ENCODE measurements at places on chromosomes 7 and 10.

GRCh38 chr10:69317626-69318105 is 39.4 kb downstream of the HK1 start:
- no peak for DNase-seq

DNA sequence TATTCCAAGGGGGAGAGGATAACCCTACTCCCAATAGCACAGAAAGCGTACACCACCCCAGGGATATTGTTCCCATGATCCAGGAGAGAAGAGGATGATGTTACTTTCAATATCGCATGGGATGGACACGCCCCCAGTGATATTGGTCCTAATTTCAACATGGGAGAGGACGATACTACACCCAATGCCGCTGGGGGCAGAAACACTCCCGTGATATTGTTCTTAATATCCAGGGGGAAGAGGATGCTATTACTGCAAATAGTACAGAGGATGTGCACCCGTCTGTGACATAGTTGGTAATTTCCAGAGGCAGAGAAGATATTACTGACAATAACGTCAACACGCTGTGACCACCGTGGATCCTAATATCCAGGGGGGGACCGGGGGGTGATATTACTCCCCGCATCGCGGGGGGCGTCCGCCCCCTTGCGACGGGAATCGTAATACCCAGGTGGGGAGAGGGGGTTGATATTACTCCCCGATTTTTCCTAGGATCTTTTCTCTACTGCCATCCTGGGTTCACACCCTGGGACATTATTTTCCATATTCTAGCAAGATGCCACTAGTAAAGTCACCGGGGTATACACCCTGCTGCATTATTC is 16.6 kb downstream of the MEIG1 start:
- DNase-seq: no peak

- no peak for DNase-seq
These were observed 139.4 kb upstream of the PHYHIPL start for GRCh38 chr10:59037018-59037389.

- DNase-seq: no peak
These were observed 491.4 kb downstream of the PLXNA4 start for GRCh38 chr7:132084776-132085388.

DNA sequence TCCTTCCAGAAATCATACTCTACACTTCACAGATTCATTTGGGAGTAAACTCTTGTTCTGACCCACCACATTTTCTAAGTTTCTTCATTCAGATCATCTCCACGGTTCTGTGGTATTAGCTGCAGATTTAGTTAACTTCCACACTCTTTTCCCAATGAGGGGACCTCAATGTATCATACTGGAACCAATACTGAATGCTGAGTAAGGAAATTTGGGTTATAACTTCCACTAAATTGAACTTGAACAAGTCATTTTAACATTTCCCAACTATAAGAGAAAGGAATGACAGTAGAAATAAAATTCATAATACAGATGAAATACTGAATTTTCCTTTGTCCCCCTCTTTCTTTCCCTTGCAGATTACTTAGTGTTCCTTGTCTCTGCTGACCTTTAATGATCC is 131.4 kb downstream of the VPS41 start:
- DNase-seq: no peak

DNA sequence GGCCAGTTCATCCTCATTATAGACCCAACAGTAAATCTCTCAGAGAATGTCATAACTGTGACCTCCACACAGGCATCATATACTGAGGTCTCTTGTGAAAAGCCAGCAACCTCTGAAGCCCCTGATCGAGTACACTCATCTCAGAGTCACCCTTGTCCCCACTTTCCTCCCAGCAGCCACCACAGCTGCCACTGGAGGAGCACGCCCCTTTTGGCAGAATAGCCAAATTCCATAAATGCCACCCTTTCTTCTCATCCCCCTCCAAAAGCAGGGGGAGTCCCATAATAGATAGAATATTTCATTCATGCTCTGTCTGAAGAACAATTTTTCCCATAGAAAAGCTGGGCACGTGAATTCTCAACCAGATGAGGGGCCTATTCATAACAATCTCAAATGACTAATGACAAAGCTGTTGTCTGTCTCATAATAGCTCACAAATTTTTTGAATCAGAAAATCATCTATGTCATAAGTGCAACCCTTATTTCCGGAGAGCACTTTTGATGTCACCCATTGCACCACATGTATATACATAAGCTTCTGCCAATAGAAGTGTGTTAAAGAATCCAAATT is 47.4 kb downstream of the SGMS1 start:
- DNase-seq: no peak

- no peak for DNase-seq
These were observed 125.6 kb downstream of the PLXNA4 start for GRCh38 chr7:132450696-132451095.

GRCh38 chr10:31864834-31865518 is 63.7 kb downstream of the ARHGAP12 start:
- peak; percentile 9 for DNase-seq

DNA sequence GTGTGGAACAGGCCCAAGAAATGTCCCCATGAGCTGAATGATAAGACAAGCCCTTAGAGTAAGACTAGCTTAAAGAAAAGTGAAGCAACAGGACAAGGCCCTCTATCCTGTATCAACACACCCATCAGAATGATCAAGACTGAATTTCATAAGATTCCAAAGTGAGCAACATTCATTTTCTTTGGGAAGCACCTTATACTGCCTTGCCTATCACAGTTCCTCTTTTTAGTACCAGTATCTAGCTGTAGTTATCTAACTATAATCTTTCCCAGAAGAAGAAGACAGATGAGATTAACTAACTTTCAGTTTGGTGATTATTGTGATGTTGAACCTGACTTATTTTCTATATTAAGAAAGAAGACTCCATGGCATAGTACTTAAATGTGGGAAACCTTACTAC is 391.2 kb downstream of the PHTF2 start:
- no peak for DNase-seq

- no peak for DNase-seq
These were observed 488.8 kb upstream of the ZMIZ1 start for GRCh38 chr10:78579995-78580394.

DNA sequence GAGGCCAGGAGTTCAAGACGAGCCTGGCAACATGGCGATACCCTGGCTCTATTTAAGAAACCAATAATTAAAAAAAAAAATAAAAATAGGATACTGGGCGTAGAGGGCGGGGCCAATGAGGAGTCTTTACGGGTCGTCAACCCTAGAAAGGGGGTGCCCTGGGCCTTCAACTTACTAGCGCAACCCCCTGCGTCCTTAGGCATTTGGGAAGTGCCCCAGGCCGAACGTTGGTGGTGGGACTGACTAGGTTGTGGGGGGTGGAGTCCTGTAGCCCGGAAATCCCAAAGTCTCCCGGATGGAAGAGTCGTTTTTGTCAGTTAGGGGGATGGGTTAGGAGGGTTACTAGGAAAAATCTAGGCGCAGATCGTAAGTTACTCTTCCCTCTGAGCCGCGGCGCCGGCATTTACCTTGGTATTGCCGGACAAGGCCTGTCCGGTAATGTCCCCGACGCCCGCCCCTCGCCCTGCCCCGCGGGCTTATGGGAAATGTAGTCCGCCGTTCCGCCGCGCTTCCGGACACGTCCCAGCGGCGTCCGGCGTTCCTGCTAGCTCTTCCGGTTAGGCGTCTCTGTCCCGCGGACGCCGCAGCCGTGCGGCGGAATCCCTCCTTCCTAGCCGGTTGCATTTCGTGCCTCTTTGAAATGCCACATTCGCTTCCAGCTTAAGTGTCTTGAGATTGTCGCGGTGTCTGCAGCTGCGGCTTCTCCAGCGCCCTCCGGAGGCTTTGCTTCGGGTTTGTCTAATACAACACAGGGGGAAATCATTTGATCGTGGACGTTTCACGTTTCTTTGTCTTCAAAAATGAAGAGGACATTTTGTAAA is 1.3 kb upstream of the ACBD5 start:
- peak; percentile 87 for DNase-seq

DNA sequence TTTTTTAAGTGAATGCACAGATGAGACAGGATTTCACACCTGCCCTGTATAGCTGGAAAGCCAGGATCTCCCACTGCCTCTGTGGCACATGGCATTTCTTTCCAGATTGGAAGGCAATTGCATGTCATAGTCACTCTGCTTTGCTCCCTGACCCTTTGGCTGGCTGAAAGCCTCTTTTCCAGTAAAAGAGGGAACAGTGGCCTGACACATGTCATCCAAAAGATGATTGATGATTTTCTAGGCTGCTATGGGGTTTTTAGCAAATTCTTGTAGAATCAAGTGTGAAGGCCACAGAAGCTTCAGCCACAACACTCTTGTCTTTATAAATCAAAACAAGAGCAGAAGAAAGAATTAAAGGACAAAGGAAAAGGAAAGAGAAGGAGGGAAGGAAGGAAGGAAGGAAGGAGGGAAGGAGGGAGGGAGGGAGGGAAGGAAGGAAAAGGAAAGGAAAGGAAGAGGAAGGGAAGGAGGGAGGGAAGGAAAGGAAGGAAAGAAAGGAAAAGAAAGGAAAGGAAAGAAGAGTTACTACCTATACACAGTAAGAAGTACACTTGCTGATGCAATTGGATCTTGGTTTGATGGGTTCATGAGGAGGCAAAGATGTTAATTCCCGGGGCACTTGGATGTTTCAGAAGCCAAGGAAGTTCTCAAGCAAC is 158.9 kb upstream of the FRMD4A start:
- no peak for DNase-seq

- no peak for DNase-seq
These were observed 435.6 kb downstream of the CCSER2 start for GRCh38 chr10:84763965-84764364.

GRCh38 chr10:79026806-79027146 is 42.0 kb upstream of the ZMIZ1 start:
- no peak for DNase-seq

GRCh38 chr7:3937605-3938004 is 636.6 kb downstream of the SDK1 start:
- no peak for DNase-seq

- DNase-seq: no peak
These were observed 200.4 kb downstream of the TAX1BP1 start for GRCh38 chr7:27940341-27940740.

- DNase-seq: no peak
These were observed 277.6 kb downstream of the HGF start for GRCh38 chr7:81492240-81492639.

- no peak for DNase-seq
These were observed 1274.0 kb upstream of the CELF2 start for GRCh38 chr10:9743639-9744038.

DNA sequence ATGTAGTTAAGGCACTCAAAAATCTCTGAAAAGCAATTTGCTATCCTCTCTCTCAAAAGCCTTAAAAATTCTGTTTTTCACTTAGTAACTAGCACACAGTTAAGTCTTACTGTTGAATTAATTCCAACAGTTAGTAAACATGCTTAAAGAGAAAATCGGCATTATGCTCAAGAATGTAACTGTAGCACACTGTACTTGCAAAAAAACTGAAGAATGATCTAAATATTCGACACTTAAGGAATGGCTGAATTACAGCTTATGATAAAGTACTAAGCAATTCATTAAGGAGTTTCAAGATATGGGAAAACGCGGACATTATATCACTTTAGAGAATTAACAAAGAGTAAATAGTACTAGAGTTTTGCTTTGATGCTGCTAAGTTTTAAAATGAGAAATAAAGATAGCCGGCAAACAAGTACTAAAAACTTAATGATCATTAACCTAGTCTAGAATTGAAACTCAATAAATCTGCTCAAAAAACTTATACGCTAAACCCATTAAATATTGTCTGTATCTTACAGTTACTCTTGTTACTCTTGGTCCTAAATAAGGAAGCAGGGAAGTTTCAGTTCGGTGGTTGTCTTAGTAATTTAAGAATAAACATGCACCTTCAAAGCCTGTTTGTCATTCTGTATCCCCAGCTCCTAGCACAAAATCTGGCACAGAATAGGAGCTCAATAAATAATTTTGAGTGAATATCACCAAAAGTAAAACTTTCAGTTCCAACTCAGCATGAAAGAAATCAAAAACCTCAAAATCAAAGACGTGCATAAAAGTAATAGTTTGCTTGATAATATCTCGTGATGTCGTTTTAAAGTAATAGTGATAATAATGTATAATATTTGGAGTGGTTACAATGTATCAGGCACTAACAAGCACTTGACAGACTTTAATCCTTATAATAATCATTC is 1.2 kb downstream of the TRDMT1 start:
- no peak for DNase-seq

- no peak for DNase-seq
These were observed 172.7 kb downstream of the PLXNA4 start for GRCh38 chr7:132403465-132404110.

- DNase-seq: peak; percentile 43
These were observed 7.8 kb upstream of the CCNY start for GRCh38 chr10:35328404-35329037.

DNA sequence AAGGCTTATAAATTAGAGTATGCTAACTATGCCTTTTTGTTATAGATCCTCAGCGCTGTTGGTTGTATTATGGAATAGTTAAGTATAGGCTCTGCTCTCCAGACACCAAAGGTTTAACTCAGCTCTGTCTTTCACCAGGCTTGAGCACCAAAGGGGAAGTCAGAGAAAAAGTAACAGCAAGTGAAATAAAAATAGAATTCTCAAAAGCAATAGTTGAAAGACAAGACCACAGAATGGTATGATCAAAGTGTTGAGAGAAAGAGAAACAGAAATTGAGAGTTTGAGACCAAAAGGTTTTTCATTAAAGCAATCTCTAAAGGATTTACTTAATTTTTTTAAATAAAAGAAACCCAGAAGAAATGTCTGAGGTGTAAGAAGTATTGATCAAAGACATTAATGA is 529.8 kb upstream of the C7orf33 start:
- no peak for DNase-seq

GRCh38 chr7:8305104-8305503 is 43.1 kb upstream of the ICA1 start:
- no peak for DNase-seq

DNA sequence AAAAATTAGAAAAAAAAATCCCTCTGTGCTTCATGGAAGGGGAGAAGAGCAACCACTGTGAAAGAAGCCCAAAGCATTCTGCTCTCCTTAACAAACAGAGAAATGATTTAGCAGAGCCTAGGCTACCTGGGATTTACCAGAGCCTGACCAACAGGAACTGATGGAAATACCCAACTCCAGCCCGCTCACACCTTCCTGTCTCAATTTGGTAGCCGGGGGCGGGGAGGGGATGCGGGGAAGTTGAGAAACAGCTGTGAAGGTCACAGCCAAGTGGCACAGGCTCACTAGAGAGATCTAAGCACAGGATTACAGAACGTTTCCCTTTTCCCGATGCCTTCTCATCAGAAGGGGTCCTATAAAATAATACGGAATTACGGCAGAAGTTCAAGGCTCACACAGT is 17.6 kb downstream of the RSU1 start:
- DNase-seq: no peak

- DNase-seq: no peak
These were observed 203.4 kb upstream of the FRMD4A start for GRCh38 chr10:14534152-14534551.

GRCh38 chr7:129780257-129780973 is 168.9 kb downstream of the NRF1 start:
- no peak for DNase-seq

DNA sequence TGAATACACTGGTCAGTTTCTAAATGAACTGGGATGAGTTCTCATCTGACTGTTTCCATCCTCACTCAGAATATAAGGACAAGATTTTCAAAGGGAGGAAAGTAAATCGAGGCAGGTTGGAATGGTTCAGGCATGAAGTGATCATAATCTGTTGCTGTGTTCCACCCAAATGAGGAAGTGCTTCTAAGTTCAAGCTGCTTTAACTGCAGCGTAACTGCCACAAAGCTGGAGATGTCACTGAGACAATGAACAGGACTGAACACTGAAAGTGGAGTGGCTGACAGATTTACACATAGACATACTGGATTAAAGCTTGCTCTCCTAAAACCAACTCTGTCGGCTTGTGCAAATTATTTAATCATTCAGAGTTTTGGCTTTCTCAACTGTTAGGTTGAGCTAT is 66.6 kb downstream of the GPR37 start:
- DNase-seq: no peak

- DNase-seq: no peak
These were observed 453.7 kb downstream of the SDK1 start for GRCh38 chr7:3754493-3755341.
